ENCODE measurements at places on chromosomes 2 and 18. TPM values are rescaled to one million over a fixed set of nuclear protein-coding genes. Genes with fewer than 3 reads are reported as not detected.

DNA sequence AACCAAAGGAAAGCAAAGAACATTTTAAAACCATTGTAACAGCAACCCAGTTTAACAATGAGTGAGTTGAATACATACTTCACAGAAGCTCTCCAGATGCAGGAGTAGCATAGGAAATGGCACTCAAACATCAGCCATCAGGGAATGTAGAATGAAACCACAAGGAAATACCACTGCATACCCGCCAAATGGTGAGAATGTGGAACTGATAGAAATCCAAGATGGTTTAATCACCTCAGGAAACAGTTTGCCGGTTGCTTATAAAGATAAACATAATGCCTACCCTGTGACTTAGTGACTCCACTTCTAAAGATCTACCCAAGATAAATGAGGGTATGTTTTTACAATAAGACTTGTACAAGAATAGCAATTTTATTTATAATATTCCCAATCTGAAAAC, 132.0 kb downstream of the GALNT1 start:
- no peak for DNase-seq

DNA sequence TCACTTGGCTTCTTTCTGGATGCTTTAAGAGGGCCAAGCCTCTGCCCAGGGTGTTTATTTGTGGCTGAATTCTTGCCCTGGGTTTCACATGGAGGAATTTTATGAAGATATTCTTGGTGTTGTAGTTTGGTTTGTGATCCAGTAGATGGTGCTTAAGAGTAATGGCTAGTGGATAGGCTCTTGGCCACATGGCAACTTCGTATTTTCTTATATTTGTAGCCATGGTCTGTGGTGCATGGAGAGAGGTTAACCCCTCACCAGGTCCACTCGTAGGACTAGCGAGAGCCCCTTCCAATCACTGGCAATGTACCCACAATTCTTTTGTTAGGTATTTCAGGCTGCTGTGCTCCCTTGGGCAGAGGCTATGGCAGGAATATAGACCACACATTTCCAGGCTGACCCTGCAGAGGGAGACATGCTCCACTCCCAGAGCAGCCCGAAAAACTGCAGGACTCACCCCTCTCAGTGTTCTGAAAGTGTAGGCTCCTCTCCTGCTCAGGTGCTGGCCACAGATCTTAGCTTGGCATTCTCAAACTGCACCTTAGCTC, 582.1 kb upstream of the SETBP1 start:
- DNase-seq: no peak

GRCh38 chr2:239832490-239833268, 192.5 kb downstream of the NDUFA10 start:
- DNase-seq: no peak

TFPI gene
- 30.7 TPM for polyA plus RNA-seq

GRCh38 chr2:189037518-189037917, 63.3 kb downstream of the COL3A1 start:
- no peak for DNase-seq

- no peak for DNase-seq
Measured at GRCh38 chr2:188693111-188693510, 281.1 kb upstream of the COL3A1 start.

DNA sequence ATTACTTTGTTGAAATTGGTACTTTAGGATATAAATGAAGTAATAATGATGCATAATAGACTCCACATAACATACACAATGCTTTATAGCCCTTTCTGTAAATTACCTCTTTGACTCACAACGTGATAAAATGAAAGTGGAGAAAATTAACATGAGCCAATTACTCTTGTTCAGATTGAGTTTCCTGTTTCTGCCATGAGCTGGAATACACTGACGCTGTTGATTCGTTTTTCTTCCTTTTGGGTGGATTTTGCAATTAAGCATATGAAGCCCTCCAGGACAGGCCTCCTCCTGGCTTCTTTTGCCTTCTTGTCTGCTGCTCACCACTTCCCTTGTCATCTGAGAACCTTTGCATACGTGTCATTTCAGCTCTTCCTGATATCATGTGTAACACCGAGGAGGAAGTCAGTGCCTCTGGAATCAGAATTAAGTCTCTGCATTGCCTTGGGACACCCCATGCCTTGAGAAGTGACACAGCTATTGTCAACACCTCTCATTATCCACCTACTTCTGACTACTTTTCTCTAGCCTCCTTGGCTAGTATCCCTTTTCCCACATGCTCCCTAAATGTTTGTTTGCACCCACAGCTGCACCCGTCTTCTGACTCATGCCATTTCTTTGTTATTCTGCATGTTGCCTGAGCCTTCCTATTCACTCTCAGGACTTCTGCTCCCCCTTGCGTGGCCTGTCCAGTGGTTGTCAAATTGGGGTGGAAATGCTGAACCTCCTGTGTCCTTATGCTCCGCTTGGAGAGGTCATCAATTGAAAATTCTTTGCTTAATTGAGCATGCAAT, 134.1 kb downstream of the FMNL2 start:
- DNase-seq: no peak

POMC gene
- polyA plus RNA-seq: 4.9 TPM

GRCh38 chr2:118580651-118581050, 266.8 kb downstream of the EN1 start:
- no peak for DNase-seq

ANKRD62 gene
- 0.07 TPM for polyA plus RNA-seq

C2orf66 gene
- polyA plus RNA-seq: 0.18 TPM

TAF4B gene
- 4.9 TPM for polyA plus RNA-seq

MPP4 gene
- 0.19 TPM for polyA plus RNA-seq

GRCh38 chr2:128320192-128320905, 1.7 kb upstream of the HS6ST1 start:
- DNase-seq: no peak

DNA sequence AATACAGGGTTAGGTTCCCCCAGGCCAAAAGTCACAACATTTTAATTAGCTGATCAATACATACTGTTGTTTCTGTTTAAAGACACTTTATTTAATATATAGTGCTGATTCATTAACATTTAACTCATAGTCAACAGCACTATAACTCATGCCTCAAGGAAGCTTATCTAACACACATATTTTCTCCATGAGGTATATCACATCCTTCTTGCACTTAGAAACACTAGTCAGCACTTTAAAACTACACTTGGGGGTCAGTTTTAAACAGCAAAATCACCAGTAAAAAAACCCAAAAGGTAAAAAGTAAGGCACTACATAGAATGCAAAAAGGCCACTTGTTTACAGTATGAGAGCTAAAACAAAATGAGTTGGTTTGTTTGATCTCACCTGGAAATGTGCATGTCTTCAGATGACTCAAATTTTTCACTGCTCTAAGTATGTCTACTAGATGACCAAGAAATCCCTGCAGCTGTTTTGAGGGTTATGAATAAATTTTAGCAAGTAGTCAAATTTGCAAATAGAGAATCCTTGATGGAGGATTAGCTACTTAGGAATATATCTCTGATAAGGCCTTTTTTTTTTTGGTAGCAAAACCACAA, 54.1 kb upstream of the EPB41L5 start:
- no peak for DNase-seq

SERPINE2 gene
- 135 TPM for polyA plus RNA-seq

GRCh38 chr2:203720915-203721672, 14.7 kb downstream of the CD28 start:
- no peak for DNase-seq

DNA sequence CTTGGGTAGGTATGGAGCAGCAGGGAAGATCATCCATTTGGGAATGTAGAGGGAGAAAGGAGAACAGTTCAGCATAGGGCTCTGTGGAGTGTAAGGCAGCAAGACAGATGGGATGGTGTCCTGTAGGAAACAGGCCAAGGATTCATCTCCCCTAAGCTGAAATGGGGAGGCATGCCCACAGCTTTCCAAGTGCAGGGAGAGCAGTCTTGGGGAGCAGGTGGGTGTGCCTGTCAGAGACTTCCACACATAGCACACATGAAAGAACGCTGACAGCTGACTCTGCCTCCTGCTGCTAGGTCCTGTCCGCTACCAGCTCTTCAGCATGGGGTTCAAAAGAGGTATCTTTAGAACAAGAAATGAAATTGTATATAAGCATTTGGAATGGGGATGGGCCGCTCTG, 9.0 kb downstream of the SETBP1 start:
- no peak for DNase-seq

EPB41L3 gene
- 57.8 TPM for polyA plus RNA-seq

GRCh38 chr2:21787941-21788340, 664.2 kb downstream of the TDRD15 start:
- no peak for DNase-seq

- DNase-seq: no peak
Measured at GRCh38 chr2:39218391-39218790, 25.4 kb downstream of the CDKL4 start.

DNA sequence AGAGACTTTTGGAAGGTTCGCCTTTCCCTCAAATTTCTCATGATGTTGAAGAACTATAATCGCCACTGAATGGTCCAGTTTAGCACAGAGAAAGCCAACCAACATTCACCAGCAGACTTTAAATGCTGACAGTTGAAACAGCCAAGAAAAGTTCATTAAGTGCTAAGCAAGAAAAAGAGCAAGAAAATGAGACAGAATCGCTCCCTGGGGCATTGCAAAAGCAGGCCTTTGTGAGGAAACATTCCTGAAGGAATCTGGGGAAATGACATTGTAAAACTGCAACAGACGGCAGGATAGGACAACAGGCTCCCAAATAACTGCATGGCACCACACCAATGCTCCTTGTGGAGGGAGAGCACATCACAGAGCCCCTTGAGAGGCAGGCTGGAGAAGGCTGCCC, 269.3 kb upstream of the ID2 start:
- no peak for DNase-seq

DNA sequence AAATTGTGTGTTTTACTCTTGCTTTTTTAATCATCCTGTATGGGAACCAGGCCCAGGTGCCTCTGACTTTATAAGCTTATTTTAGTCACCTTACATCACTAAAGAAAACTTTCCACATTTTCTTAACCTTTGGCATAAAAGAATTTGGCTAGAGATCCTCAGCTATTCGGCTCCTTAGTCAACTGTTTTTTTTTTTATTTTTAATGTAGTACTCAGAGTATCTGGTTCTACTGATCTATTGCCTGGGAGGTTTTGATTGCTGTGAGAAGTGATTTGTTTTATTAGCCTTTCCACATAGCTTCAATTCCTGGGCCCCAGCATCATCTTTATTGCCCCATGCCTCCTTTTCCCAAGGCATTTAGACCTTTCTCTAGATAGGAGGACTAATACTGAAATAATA, 121.0 kb downstream of the MYO1B start:
- no peak for DNase-seq

- DNase-seq: no peak
Measured at GRCh38 chr2:204177251-204177976, 240.9 kb downstream of the ICOS start.

- no peak for DNase-seq
Measured at GRCh38 chr2:233211548-233211895, 40.0 kb upstream of the ATG16L1 start.

PTPRN gene
- 0.09 TPM for polyA plus RNA-seq

NGEF gene
- 2.3 TPM for polyA plus RNA-seq

GRCh38 chr2:83068714-83069113, 1390.4 kb downstream of the SUCLG1 start:
- DNase-seq: no peak

UGT1A10 gene
- not detected for polyA plus RNA-seq

ZNF532 gene
- 109 TPM for polyA plus RNA-seq

DNA sequence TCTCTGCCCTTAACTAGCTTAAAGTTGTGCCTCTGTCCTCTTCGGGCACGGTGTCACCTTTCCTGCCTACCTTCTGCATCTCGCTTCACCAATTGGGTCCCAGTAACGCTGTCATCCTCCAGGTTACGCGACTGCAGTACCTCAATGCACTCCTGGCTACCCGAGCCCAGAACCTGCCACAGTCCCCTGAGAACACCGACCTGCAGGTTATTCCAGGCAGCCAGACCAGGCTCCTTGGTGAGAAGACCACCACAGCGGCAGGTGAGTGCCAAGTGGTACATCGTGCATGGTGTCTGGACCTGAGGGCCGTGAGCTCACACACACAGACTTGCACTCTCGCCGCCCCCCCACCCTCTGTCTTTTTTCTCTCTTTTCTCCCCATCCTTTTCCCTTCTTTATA, 12.8 kb downstream of the CNNM3 start:
- DNase-seq: no peak

SERPINB12 gene
- polyA plus RNA-seq: not detected

GRCh38 chr18:35457140-35457704, 40.5 kb downstream of the INO80C start:
- DNase-seq: no peak

- no peak for DNase-seq
Measured at GRCh38 chr18:77671456-77672167, 422.0 kb downstream of the GALR1 start.

GLB1L gene
- 20.6 TPM for polyA plus RNA-seq

DNA sequence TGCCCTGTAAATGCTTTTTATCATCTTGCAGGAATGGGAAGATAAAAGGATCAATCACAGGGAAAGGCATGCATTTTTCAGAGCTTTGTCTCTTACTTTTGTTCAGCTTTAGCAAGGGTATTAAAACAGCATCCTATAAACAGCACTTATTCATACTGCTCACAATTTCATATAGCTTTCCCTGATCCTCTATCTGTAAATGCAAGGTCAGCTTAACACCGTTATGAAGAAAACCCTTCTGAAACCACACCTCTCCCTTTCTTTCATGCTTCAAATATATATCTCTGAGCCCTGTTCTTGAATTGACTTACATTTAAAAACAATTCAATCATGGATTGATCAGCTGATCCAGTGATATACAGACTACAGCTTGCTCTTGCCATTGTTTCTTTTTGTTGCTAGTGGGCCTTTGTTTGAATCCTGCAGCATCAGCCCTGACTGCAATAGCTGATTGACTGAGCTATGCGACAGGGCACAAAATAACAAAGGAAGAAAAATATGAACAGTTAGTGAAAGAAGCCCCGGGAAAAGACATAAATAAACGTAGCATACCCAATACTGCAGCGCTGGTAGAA, 795.5 kb upstream of the CDH2 start:
- no peak for DNase-seq

GRCh38 chr18:24051031-24051947, 36.7 kb downstream of the TTC39C start:
- no peak for DNase-seq

CYS1 gene
- polyA plus RNA-seq: 99.4 TPM

DNA sequence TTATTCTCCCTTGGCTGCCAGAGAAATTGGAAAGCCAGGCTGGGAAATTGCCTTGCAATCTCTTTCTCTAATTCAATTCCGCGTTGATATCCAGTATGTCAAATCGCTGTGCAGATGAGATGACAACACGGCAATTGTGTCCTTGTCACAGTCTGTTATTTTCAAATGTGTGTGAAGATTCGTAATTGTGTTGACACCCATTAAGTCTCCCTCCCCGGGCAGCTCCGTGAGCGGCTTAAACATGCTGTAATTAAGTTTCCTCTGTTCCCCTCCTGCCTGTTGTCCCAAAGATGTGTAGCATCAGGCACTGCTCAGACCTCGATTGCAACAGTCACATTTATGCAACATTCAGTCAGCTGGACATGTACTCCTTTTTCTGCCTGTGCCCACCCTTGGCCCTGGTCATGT, 209.5 kb downstream of the LPIN1 start:
- no peak for DNase-seq

- no peak for DNase-seq
Measured at GRCh38 chr18:26555804-26556553, 7.6 kb upstream of the KCTD1 start.

PROM2 gene
- 26.7 TPM for polyA plus RNA-seq

- DNase-seq: no peak
Measured at GRCh38 chr2:102005989-102006885, 14.5 kb downstream of the IL1R2 start.
